ENCODE measurements at places on chromosomes 1 and 21.

DNA sequence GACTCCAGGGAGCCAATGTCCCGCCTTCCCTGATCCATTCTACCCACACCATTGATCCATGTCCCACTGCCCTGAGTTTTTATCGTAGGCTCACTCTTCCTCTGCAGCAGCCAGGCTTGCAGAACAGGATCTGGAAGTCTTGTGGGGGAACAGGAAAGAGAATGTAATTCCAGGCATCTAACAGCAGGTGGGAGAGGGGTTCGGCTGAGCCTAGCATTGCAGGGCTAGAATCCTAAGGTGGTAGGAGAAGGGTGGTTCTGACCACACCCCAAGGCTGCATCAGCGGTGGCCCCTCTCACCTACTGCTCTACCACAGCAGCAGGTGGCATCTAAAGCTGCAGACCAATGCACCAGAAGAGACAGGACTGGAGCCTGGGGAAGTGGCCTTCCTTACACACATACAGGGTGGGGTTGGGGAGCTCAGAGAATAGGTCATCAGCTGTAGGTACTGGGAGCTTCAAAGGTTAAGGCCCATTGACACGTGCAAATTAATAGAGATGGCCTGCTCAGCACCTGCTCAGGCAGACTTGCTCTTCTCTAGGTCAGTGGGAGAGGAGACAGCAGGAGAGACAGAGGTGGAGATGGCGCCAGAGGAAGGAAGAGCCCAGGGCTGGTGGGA, 20.5 kb downstream of the KNCN start:
- DNase-seq = no peak

GRCh38 chr1:230123280-230124185, 56.5 kb downstream of the GALNT2 start:
- no peak for DNase-seq

DNA sequence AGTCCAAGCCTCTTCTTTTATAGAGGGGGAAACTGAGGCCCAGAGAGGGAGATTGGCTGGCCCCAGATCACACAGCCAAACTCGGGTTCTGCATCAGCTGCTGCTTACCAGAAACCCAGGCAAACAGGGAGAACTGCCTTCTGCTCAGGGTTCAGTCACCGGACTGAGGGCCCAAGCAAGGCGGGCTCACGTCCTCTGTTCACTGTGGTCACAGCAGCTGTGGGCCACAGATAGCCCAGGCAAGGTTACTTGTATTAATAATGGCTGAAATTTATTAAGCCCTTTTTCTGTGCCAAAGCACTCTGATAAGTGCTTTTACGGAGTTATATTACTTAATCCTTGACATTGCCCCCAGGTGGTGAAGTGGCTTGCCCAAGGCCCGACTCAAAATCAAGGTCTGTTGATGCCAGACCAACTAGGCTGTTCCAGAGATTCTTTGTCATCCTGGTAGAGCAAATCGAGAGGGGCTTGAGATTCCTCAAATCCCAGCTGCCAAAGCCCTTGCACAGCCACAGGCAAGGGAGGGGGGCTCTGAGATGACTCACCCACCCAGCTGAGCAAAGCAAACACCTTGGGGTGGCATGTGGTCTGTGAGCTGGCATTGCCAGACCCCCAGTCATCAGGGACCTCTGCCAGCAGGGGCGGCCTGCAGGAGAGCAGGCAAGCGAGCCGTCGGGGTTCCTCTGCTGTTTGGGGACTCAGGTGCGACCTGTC, 36.5 kb downstream of the EPHB2 start:
- DNase-seq = no peak

GRCh38 chr1:23210351-23210785, 6.9 kb downstream of the HTR1D start:
- DNase-seq = no peak

GRCh38 chr1:196680107-196680506, 28.3 kb downstream of the CFH start:
- no peak for DNase-seq

DNA sequence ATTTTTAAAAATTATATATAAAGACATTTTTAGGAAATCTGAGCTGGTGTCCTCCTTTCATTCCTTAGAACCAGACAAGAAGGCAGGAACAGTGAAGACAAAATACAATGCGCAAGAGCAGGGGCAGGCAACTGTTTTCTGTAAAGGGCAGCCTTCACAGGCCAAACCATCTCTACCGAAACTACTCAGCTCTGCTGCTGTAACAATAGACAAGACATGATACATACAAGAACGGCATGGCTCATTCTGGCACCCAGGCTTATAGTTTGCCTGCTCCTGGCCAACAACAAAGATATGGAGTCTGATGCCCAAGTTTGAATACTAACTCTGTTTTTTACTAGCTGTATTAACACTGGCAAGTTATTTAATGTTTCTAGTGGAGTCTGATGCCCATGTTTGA, 232.0 kb downstream of the SMYD3 start:
- DNase-seq = no peak

DNA sequence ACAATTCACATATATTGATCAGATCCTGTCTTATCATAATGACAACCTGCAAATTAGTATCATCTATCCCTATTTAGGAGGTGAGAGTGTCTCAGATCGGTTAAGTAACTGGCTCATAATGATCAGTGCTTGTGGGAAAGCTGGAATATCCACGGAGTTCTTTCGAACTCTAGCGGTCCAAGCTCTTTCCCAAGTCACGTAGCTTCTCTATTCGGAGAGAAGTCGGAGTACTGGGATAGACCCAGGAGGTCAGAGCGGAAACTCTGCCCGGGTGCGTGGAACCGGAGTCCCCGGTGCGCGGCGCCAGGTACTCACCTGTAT, 339 bp downstream of the PTGS2 start:
- no peak for DNase-seq

DNA sequence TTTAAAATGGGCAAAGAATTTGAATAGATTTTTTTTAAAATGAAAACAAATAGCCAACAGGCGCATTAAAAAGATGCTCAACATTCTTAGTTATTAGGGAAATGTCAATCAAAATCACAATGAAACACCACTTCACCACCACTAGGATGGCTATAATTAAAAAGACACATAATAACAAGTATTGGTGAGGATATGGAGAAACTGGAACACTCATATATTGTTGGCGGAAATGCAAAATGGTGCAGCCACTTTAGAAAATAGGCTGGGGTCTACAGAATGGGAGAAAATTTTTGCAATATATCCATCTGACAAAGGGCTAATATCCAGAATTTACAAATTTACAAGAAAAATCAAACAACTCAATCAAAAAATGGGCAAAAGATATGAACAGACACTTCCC, 107.8 kb upstream of the FOXD3 start:
- DNase-seq = no peak

DNA sequence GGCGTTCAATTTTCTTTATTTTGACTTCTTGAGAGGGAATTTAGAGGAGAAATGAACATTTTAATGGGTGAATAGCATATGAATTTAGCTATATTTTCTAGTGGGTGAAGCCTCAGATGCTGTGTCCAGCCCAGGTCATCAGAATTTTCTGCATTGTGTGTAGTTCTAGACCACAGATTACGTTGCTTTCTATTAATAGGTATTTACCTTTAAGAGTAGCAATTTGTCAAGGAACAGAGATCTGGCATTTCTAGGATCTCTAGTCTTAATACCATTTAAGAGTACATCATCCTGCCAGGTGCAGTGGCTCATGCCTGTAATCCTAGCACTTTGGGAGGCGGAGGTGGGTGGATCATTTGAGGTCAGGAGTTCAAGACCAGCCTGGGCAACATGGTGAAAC, 20.7 kb downstream of the TDRD5 start:
- DNase-seq = no peak

GRCh38 chr1:157325220-157325619, 187.0 kb upstream of the ETV3 start:
- no peak for DNase-seq

GRCh38 chr1:164562511-164562910, 3.5 kb downstream of the PBX1 start:
- DNase-seq = no peak

GRCh38 chr21:45318556-45319404, 31.1 kb upstream of the POFUT2 start:
- no peak for DNase-seq

DNA sequence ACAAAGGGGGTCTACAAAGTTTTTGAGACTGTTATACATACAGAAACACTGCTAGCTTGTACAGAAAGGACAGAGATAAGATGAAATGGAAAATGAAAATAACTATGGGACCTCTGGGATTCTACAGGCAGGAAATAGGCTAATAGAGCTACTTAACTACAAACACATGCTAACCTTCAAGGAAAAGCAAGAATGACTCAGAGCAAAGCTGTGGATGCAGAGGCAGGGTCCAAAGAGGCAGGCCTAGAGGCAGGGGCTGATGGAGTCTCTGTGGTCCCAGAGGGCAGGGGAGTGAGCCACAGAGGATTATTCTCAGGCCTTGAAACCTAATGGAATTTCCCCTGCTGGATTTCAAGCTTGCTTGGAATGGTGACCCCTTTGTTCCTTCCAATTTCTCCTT, 18.7 kb upstream of the GOLT1A start:
- no peak for DNase-seq

- DNase-seq = no peak
Measured at GRCh38 chr1:154575147-154575927, 7.8 kb downstream of the CHRNB2 start.
